ENCODE measurements at places on chromosomes 3 and 15.
A peak's percentile ranks its signal among the peaks of the same experiment; 100 is the strongest.

GRCh38 chr3:55185380-55185779, 257.5 kb upstream of the LRTM1 start:
- no peak for DNase-seq

GRCh38 chr3:127033171-127033570, 50.3 kb downstream of the PLXNA1 start:
- DNase-seq = no peak

GRCh38 chr3:37970802-37971201, 19.8 kb upstream of the VILL start:
- DNase-seq = no peak

DNA sequence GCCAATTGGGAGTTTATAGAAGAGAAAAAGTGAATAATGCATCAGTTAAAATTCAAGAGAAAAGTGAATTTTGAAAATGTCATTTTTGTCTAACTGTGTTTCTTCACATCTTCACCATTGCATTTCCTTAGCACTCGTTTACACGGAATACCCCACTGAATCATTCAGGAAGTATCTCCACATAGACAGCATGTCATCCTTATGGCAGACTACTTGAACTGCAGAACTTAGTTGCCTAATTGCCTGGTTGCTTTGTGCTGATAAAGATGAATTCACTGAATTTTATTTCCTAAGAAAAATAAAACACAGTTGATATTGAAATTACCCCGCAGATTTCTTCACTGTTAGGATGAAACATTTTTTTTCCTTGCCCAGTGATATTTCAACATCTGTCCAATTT, 627.1 kb downstream of the ROBO1 start:
- DNase-seq = no peak

DNA sequence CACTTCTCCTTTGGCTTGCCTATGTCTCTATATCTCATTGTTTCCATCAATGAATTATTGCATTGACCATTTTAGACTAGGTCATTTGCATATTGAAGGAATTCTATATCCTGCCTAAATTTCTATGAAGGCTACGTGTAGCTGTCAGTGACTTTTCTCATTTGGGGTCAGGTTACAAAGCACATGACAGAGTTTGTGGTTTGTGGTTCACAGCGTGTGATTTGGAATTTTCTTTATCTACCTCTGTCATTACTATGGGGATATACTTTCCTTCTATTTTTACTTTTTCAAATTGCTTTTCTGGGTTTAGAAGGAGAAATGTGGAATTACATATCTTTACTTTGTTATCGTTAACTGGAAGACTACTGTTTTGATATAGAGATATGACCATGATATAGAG, 317.3 kb upstream of the CFAP20DC start:
- no peak for DNase-seq

- no peak for DNase-seq
These were observed 74.3 kb upstream of the TSEN2 start for GRCh38 chr3:12409684-12410596.

DNA sequence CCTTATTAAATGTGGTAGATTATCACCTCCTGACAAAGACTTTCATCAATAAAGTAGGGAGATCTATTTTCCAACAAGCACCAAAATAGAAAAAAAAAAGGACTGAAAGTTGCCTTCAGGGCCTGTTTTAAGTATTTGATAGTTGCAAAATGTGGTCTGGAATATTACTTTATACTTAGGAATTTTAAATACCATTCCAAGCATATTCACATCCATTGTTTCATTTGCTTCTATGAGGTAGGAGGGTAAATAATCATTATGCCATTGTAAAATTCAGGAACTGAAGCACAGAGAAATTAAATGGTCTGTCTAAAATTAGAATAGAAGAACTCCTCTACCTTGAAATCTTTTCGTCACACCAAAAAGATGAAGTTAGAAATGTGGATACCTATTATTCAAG, 110.0 kb downstream of the TMCC1 start:
- DNase-seq = no peak

DNA sequence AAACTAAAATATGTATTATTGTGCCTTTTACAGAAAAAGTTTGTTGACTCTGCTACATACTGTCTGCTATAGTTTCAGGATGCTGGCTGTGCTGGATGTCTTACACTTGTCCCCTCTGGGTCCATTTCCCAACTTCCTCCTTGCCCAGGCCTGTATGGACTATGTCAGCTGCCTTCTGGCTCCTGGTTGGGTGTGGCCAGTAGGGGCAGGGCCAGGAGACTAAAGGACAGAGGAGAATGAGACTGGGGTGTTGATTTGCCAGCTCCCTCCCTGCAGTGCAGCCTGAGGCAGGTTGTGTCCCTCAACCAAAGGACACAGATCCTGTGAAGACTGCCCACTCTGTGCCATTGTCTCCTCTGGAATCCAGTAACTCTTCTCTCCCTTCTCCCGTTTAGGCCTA, 90.6 kb upstream of the UBE2E2 start:
- no peak for DNase-seq

GRCh38 chr3:69567023-69567709, 172.1 kb upstream of the MITF start:
- no peak for DNase-seq

DNA sequence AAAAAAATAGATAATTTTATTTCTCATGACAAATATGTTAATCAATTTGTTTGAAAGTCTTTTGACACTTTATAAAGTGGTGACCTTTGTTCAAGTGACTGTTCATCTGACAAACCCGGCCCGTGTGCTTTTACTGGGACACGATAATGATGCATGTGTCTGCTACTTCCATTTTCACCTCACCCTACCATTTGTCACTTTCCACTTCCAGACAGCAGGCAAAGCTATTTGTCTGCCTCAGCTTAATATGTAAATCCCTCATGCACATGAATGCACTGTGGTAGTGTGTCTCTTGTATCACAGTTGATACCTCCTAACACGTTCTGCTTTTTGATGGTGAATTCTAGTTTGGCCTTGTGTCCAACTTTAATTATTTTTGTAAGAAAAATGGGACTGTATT, 204.3 kb downstream of the BBX start:
- no peak for DNase-seq

DNA sequence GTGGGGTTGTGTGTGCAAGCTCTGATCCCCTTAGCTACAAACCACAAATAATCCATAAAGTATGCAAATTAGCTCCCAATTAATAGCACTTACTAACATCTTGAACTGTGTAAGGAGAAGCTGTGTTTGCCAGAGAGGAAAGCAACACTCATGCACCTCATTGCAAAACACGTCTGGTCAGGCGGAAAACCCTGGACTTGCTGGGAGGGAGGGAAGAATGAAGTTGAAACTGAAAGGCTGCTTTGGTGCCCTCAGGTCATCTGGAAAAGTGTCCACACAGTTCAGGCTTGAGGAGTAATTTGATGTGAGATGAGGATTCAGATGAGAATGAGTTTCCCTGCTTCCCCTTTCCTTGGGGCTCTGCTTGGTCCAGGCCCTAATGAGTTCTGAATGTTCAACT, 185.5 kb upstream of the ANKRD28 start:
- no peak for DNase-seq

DNA sequence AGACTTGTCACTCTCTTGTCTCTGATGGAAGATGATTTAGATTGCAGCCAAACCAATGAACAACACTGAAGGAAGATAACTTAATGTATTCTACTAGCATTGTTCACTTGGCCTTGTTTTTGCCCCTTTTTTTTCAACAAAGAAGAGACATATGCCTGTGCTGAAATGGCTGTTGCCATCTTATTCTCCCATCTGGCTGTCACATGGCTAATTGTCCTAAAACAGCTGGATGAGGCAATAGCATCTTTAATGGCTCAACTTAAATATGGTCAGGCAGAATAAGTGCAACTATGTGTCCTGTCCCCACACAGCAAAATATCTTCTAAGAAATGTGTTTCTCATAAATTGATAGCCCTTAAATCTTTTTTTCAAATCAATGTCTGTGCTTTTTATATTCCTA, 576.9 kb downstream of the TUSC7 start:
- no peak for DNase-seq

DNA sequence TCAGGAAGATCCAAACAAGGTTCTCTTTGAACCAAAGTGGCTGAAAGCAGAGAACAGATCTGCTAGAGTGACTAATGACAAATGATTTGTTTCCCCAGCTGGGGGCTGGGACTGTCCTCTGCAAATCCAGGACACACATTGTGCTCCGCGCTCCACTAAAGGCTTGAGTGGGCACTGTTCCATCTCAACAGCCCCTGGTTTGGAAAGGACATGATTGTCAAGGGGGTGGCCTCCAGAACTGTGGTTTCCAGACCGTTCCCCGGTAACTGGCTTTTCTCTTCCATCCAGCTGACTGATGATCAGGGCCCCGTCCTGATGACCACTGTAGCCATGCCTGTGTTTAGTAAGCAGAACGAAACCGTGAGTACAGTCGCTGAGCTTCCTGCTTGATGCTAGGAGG, 91.0 kb downstream of the LRTM1 start:
- DNase-seq = no peak

GRCh38 chr15:75309711-75310110, 26.2 kb upstream of the COMMD4 start:
- DNase-seq = no peak

GRCh38 chr15:40554161-40554525, 10.7 kb downstream of the CCDC32 start:
- DNase-seq = no peak

DNA sequence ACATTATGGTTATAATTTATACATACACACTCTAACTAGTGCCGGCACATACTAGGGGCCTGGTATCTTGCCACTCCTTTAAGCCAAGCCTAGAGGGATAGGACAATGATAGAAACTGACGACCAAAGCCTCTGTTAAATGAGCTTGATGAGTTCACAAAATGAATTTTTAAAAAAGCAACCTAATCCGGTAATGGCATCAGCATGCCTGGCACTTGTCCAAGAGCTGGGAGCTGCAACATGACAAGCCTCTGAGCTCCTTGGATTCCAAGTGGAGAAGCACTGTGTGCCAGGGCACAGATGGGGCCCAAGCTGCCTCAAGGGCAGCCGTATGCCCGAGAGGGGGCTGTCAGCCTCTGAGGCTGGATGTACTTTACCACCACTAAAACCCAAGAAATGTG, 9.7 kb downstream of the ETV5 start:
- DNase-seq = peak; percentile 63

DNA sequence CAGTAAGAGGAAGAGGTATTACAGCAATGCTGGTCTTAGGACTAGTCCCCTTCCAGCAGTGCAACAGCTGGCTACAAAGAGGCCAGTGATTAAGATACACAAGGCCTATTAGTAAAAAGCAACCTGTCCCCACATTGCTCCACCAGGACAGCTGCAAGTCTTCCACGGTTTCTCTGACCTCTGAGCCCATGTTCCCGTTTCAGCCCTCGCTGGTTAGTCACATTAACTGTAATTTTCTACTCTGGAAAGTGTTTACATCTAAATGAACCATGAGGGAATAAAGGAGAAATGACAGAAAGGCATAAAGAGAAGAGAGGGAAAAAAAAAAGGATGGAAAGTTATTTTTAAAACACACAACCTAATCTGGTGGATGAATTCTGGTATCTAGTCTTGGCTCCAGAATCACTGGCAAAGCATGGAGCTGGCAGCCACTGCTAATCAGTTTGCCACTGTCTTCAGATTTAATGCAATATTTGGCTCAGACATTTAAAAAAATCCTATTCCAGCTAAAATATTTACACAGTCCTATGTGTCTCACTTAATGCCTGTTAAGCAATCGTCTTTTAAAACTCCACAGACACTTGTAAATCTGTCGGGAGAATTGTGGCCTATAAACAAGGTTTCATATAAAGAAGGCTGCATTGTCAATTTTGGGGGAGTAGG, 154.9 kb downstream of the GREM1 start:
- peak; percentile 46 for DNase-seq

DNA sequence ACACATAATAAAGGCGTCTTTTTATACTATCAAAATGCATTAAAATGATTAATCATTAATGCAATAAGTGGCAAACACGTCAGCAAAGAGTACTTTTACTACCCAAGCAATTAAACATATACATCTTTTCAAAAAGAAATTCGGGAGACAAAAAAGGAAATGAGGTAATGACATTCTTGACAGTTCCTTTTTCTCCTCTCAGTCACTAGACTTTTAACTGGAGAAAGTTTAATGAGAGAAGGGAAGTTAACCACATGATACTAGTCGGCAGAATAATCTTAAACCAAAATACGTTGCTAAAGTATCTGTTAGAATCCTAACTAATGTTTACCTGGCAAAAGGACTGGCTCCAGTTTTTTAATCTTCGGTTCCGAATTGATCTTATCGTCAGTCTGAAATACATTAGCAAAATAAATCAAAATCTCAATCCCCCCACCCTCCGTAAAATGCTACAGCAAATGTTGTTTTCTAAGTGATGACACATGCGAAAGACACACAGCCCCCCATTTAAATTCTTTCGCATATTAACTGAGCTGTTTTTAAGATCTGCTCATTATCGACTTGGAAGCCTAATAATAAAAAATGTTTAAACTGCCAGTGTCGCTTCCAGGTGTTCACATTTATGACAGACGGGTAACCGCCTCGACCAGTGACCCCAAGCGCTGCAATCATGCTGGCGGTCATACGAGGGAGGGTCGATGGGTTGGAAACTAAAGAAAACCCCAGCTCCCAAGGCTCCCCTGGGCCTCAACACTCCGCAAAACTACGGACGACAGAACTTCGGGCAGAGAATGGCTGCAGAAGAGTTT, 778 bp downstream of the MTMR10 start:
- no peak for DNase-seq

- DNase-seq = no peak
These were observed 33.7 kb downstream of the ADCY5 start for GRCh38 chr3:123414973-123415775.

- DNase-seq = no peak
These were observed 36.5 kb upstream of the DENND4A start for GRCh38 chr15:65828585-65828984.

GRCh38 chr15:96869122-96869521, 538.6 kb downstream of the NR2F2 start:
- no peak for DNase-seq

GRCh38 chr15:67091980-67092677, 26.7 kb downstream of the SMAD3 start:
- no peak for DNase-seq

DNA sequence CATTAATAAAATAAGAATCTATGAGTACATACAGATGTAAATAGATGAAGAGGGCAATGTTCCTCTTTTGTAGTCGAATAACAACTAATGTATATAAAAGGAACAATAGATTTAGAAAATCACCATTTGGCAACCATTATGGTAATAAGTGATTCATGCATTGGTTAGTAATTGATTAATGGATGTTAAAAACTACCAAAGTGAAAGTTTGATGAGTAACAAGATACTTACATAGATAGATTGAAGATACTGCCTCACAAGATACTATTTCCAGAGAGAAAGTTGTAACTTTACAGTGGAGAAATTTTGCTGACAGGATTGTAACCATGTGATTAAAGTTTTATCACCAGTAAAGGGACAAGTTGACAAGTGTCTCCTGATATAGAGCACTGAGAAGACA, 55.0 kb downstream of the TCF12 start:
- no peak for DNase-seq

GRCh38 chr15:42264795-42265194, 8.2 kb upstream of the GANC start:
- DNase-seq = no peak

GRCh38 chr15:75695220-75695619, 17.4 kb downstream of the CSPG4 start:
- peak; percentile 86 for DNase-seq
